ENCODE measurements at places on chromosomes 5 and 9. TPM values are rescaled to one million over a fixed set of nuclear protein-coding genes. Genes with fewer than 3 reads are reported as not detected.

DNA sequence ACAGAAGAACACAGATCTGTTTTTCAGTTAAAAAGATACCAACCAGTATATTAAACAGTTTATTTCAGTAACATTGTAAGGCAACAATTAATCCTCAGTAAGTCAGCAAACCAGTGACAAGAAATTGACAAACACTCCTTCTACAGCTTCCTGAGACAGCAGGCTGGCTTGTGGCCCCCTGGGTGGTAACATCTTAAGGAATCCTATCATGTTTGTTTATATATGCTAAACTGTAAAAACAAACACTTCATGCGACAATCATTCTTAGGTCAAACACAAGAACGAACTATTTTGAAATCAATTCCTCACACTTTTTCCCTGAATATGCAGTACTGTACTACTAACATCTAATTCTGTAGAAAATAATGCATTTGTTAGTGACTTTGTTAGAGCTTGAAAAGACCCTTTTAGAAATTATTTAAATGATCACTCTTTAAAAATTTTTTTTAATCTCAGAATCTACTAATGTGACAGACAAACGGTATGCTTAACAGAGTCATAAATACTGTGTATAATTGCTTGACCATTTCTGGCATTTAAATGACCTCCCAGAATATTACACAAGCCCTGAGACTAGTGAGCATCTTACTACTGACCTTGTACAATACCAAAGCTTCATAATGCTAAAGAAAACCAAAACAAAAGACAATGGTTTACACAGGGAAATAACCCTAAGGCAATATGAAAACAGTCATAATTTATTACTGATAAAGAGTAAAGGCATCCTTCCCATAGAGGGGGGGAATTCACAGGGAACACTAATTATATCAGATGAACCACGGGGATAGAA, 48.2 kb downstream of the ERMP1 start:
- DNase-seq, result no peak

The OGN gene
- not detected for total RNA-seq

DNA sequence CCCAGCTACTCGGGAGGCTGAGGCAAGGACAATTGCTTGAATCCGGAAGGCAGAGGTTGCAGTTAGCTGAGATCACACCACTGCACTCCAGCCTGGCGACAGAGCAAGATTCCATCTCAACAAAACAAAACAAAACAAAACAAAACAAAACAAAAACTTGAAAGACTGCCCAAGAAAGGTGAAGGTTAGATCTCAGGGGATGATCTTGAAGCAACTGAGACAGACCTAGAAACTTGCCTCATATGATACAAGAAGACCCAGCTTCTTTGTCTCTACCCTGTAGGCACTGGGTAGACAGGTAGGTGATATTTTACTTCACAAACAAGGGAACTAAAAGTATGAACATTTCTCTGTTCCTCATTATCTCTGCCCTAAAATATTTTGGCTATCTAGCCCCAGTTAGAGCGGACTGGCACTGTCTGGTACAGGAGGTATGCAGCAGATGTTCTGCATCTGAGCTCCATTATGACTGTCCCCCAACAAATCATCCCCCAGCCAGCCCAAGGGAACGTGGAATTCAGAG, 26.3 kb upstream of the SHOC1 start:
- DNase-seq, result no peak

DNA sequence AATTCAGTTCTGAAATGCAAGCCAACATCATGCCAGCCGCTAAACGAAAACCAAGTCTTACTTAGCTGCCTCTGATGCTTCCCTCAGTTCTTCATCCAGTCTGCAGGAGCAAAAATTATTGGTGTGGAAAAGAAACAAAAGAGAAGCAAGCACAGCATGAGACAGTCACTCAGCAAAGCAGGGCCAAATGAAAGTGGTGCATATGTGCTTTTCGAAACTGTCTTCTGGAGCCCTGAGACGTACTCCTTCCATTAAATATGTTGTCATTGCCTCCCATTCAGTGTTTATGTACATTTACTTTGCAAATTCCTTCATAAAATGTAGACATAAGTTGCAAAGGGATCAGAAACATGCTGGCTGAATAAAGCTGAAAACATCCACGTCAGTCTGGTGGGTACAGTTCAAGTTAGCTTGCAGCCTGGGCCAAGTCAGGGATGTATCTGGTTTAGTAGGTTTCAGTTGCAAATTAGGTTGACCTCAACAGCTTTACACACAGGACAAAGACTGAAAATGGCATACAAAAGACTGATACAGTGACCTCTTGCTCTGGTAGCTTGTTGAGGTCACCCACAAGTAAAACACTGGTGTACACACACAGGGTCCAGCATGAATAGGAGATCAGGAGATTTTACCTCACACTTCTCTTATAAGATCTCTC, 139.7 kb upstream of the PCA3 start:
- no peak for DNase-seq

DNA sequence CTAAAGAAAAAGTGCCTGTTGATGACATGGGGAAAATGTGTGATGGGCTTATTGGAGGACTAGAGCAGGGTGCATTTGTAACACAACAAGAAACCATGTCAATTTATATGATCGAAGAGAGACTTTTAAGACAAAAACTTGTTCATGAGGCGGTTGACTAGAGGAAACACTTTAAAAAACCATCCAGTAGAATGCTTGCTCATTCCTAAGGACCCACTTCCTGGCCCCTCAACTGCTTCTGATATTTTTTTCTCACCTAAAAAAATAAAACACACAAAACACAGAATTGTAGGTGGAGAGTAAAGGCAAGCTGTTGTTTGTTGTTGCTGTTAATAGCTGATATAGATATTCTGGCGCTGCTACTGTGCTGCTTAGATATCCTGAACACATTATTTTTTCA, 50.6 kb downstream of the SPIN1 start:
- no peak for DNase-seq

The IL9 gene
- total RNA-seq, result 104 TPM

DNA sequence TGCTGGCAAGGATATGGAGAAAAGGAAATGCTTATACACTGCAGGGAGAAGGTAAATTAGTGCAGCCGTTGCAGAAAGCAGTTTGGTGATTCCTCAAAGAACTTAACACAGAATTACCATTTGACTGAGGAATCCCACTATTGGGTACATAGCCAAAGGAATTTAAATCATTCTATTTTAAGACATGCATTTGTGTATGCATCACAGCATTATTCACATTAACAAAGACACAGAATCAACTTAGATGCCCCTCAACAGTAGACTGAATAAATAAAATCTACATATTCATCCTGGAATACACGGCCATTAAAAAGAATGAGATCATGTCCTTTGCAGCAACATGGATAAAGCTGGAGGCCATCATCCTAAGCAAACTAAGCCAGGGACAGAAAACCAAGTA, 510.1 kb upstream of the CDH9 start:
- no peak for DNase-seq

The CNTFR gene
- total RNA-seq, result not detected

DNA sequence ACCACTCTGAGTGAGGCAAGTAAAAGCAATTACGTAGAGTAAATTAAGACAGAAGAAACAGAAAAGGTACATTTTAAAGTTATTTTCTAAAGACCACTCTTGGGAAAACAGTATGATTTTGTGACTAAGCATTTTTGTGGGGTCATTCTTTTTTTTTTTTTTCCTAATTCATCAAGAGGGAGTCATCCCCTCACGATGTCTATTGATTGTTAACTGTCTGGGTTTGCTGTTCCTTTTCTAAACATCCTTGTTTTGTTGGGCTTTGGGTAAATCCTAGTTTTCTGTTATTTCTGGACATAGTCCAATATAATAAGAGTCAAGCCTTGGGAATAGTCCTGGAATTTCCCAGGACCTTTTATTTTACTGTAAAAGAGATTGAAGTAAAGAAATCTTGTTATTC, 63.8 kb downstream of the ANKRD55 start:
- no peak for DNase-seq

The PCDHB14 gene
- not detected for total RNA-seq

The CNTLN gene
- 1.6 TPM for total RNA-seq

The SYK gene
- 0.80 TPM for total RNA-seq
